ENCODE measurements at places on chromosomes 4 and X. TPM values are rescaled to one million over a fixed set of nuclear protein-coding genes. Genes with fewer than 3 reads are reported as not detected.
A peak's percentile ranks its signal among the peaks of the same experiment; 100 is the strongest.

The POU4F2 gene
- total RNA-seq, result not detected

The GABRG1 gene
- not detected for total RNA-seq

The SFRP2 gene
- 39.5 TPM for total RNA-seq

The ANOS1 gene
- total RNA-seq, result 46.2 TPM

The ASB9 gene
- 6.0 TPM for total RNA-seq

The SLC49A3 gene
- 31.5 TPM for total RNA-seq

The CT45A5 gene
- total RNA-seq, result not detected

The PRKG2 gene
- 6.4 TPM for total RNA-seq

The PRR32 gene
- total RNA-seq, result not detected

The PARM1 gene
- total RNA-seq, result 64.1 TPM

The FGB gene
- total RNA-seq, result 0.95 TPM

- no peak for DNase-seq
Measured at GRCh38 chr4:185792384-185793115, 19.4 kb downstream of the SORBS2 start.

DNA sequence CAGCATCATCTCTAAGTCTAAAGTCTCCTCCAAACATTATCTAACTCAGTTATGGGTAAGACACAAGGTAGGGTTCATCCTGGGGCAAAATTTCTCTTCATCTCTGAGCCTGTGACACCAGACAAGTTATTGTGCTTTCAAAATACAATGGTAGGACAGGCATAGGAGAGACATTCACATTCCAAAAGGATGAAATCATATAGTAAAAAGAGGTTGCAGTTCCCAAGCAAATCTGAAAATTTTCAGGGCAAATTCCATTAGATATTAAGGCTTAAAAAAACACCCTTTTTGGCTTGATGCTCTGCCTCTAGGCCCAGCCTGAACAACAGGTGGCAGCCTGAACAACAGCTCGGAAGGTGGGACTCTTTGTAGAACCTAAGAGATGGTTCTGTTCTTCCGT is 448.3 kb upstream of the SLIT2 start:
- DNase-seq, result no peak

- no peak for DNase-seq
Measured at GRCh38 chrX:49029876-49030275, 13.3 kb downstream of the TFE3 start.

DNA sequence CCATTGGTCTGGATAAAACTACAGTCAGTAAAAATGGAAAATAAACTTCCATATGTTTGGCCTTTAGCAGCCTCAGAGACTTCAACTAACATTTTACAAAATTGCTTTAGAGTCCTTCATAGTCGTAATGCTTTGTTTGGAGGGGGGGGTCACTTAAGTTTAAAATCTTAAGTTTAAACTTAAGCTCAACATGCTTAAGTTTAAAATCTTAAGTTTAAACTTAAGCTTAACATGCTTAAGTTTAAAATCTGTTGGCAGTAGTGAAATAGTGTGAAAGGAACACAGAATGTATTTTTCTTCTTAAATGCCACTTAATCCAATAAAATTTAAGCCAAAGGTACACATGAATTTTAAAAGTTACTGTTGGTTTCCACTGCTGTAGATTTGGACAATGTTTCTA is 45.9 kb upstream of the UNC5C start:
- no peak for DNase-seq

DNA sequence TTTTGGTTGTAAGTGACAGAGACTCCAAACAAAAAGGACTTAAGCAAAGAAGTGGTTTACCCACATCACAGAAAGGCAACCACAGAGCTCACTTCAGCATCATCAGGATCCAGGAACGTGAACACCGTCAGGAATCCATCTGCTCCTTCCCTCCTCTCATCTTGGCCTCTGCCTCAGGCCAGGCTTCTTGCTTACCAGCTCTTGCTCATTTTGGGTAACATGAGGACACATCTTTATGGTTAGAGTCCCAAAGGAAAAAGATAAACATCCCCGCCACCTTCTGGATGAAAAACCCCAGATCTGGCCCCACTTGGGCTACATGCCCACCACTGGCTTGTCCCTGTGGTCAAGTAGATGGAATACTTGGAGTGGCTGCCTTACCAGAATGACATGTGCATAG is 176.8 kb upstream of the RPL34 start:
- no peak for DNase-seq

DNA sequence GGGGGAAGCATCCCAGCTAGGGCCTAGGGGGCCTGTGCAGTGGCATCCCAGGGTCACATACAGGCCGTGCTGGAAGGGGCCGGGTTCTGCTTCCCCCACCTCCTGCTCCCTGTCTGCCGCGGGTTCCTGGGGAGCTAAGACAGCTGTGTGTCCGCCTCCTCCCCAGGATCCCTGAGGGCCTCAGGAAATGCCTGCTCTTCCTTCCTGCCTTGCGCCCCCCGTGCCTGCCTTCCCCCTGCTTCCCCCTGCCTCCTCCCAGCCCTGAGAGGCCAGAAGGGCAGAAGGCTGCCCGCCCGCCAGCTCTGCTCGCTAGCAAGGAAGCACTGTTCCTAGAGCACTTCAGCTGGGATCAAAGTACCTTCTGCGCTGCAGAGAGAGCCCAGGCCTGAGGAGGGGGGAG is 2.9 kb upstream of the BGN start:
- DNase-seq, result no peak

DNA sequence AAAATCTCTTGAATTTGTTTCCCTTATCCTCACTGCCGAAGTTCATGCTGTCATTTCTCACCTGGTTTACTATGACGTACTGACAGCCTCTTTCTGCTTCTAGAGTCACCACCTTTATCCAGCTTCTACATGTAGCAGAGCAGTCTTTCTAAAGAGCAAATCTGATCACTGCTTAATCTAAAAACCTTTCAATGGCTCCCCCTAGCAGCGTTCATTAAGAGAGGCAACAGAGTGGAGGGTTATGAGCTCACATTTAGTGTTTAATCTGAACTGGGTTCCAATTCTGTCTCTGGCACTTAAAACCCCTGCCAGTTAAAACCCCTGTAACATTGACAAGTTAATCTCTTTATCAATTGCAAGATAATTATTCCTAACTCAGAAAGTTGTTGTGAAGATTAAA is 4.4 kb downstream of the RBPJ start:
- DNase-seq, result no peak

- DNase-seq, result no peak
Measured at GRCh38 chr4:77501851-77502250, 103.8 kb upstream of the CXCL13 start.

DNA sequence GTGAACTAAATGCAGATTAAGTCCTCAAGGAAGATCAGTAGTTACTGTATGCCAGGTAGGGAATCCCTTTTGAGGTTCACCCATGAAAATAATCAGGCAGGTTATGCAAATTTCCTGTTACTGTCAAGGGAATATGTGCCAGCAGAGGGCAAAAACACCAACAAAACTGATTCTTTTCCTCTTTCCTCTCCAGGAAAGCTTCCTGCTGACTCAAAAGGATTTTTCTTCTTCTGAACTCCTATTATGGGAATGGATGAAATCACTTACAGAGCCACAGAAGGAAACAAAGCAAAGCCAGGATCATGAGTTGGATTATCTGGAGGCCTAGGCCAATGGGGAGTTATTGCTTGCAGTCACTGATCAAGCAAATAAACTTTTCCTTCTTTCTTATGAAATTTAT is 49.7 kb downstream of the TMPRSS11F start:
- DNase-seq, result no peak

- no peak for DNase-seq
Measured at GRCh38 chr4:89615051-89615450, 221.9 kb downstream of the SNCA start.

- DNase-seq, result peak; percentile 94
Measured at GRCh38 chrX:129932016-129932820, 26.3 kb downstream of the UTP14A start.

DNA sequence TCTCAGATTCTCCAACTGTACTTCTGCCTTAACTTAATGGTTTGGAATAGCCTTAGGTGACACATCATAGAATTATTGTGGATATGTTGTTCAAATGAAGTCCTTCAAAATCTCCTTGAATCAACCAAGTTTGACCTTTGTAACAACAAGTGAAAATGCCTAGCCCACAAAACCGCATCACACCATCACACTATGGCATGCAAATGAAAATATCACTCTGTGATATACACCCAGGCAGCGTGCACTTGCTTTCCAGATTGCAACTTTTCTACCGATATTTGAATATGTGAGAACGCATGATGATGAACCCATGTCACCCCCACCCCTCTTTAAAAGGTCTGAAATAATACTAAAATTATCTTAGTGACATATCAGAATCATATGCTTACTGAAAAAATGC is 656.7 kb downstream of the GABRG1 start:
- no peak for DNase-seq

DNA sequence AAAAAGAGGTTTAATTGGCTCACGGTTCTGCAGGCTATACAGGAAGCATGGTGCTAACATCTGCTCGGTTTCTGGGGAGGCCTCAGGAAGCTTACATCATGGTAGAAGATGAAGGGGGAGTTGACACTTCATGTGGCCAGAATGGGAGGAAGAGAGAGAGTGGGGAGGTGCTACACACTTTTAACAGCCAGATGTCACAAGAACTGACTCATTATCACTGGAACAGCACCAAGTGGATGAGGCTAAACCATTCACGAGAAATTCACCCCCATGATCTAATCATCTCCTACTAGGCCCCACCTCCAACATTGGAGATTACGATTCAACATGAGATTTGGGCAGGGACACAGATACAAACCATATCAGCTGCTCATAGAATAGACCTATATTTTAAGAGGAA is 255.8 kb downstream of the OPHN1 start:
- DNase-seq, result no peak

GRCh38 chr4:122861172-122861943 is 34.7 kb downstream of the FGF2 start:
- no peak for DNase-seq

GRCh38 chrX:110003167-110004156 is 548 bp downstream of the TMEM164 start:
- DNase-seq, result peak; percentile 51

DNA sequence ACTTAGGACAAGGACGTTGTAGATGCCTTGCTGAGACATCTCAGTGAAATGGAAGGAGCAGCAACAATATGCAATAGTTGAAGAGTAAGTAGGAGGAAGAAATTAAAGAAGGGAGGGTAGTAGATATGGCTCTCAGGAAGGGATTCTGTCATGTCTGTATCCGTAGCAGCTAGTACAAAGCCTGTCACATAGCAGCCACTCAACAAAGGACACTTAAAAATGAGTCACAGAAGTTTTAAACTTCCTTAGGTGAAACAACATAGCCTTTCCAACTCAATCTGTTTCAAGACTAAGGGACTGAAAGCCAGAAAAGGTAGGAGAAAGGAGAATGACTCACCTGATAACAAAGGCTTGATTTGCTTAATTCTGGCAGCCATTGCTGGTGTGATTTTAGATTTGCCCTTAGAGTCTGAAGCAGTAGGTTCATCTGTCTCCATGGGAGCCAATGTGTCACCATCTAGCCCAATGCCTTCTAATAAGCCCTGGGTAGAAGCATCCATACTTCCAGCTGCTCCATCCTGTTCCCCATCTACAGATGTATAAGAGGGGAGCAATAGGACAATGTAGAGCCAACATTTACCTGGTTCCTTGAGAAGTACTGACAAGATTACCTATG is 86.6 kb downstream of the HUWE1 start:
- DNase-seq, result no peak

- peak; percentile 43 for DNase-seq
Measured at GRCh38 chrX:16869393-16870094, 618 bp downstream of the RBBP7 start.

- no peak for DNase-seq
Measured at GRCh38 chr4:113173793-113174264, 124.4 kb downstream of the ANK2 start.

GRCh38 chr4:47040828-47041227 is 9.5 kb downstream of the GABRB1 start:
- no peak for DNase-seq

DNA sequence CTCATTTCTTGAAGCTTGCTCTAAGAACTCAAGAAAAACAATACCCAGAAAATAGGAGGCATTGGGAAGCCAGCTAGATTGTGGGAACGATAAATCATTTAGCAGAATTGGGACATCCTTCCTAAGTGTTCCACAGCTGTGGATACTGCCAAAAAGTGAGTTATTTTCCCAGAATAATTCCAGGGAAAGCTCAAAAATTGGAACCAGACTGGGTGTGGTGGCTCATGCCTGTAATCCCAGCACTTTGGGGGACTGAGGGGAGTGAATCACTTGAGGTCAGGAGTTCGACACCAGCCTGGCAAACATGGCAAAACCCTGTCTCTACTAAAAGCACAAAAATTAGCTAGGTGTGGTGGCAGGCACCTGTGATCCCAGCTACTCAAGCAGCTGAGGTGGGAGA is 68.2 kb upstream of the GK2 start:
- DNase-seq, result no peak

- no peak for DNase-seq
Measured at GRCh38 chr4:105207386-105207785, 60.7 kb downstream of the TET2 start.

DNA sequence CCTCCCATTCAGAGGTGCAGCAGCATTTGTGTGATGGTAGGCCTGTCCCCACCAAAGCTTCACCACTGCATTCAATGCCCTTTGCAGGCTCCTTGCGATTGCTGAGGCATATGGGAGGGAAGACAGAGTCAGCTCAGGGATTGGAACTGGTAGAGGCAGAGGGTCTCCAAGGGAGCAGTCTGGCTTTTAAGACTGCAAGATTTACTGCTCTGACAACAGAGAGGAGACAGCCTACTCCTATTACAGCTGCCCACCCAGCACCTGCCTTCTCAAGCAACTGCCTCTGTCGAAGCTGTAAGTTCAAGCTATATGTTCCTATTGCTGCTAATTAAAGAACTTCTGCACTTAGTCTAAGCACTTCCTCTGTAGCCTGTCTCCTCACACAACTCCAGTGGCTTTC is 481.8 kb downstream of the FGF13 start:
- no peak for DNase-seq

DNA sequence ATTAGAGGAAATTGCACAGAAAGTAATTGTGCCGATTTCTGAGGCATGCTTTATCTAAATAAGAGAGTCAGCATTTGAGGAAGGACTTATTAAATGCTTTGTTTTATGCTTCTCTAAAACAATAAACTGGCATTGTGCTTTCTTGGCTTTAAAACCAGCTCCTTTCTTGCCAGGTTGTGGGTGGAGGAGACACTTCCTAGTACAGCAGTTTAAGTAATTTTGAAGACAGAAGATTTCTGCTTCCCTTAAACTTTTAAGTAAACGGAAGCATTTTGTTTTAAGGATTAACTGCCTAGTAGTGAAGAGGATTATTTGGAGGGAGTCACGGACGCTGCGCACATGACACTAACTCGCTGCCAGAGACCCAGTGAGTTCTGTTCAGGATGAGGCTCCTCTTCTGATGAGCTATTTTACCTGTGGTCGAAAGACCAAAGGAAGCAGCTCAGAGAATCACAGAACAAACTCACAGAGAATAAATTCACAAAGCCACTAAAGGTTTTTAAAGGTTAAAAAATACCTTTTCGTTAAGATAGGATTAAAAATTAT is 169.5 kb downstream of the TLL1 start:
- DNase-seq, result no peak

DNA sequence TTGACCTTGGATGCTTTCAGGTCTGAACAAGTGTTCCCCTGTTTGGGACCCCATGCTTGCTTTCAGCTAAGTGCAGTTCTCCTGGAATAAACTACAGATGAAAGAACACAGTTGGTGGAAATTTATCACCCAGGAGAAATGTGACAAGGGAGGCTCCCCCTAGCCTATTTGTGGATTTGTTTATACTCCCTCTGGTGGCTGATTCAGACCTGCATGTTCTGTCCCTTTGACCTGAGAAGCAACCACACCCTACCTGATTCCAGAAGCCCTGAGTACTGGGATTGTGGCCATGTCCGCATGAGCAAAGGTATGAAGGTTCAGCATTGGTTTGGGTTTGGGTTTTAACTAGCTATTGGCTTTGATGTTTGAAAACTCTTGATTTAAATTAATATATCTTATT is 440.9 kb downstream of the MID1IP1 start:
- DNase-seq, result no peak

- peak; percentile 59 for DNase-seq
Measured at GRCh38 chrX:19514791-19515614, at the start of gene MAP3K15. MAP3K15 (minus strand) TSS chrX:19515508; CDS start chrX:19515261, 247 bp downstream.
